ENCODE measurements at places on chromosomes 13 and 19. TPM values are rescaled to one million over a fixed set of nuclear protein-coding genes. Genes with fewer than 3 reads are reported as not detected.

The MISP gene
- total RNA-seq = not detected

The OR7C1 gene
- not detected for total RNA-seq

The TMEM147 gene
- total RNA-seq = 60.1 TPM

The ZNF583 gene
- total RNA-seq = 11.2 TPM

The HIF3A gene
- 159 TPM for total RNA-seq

The MRI1 gene
- 34.6 TPM for total RNA-seq

The ERICH6B gene
- not detected for total RNA-seq

The STOML3 gene
- not detected for total RNA-seq

The FFAR3 gene
- total RNA-seq = 1.4 TPM

DNA sequence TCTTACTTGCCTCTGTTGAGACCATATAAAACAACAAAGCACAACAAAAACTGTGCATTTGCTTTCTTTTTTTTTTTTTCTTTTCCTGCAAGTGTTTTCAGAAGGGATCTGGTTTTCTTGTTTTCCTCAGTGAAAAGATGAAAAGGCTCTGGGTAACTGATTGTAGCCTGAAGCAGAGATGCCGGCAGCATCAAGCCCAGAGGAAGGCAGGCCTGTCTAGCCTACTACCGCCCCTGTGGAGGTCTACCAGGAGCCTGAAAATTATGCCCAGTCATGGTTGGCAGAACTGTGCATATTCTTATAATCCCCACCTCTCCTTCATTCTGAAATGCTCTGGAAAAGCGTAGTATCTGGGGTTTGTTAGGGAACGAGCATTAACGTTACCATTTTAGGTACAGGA, 32.6 kb upstream of the MEDAG start:
- no peak for DNase-seq
- peak overlapping the region; percentile 86 for H3K27ac ChIP-seq
- no peaks in the 10 kb centered on the region for H3K27me3 ChIP-seq
- no peak overlapping the region for H3K4me3 ChIP-seq

- DNase-seq = no peak
- H3K4me3 ChIP-seq = no peak overlapping the region
- H3K4me1 ChIP-seq = no peaks in the 10 kb centered on the region
- H3K27me3 ChIP-seq = no peaks in the 10 kb centered on the region
- no peaks in the 10 kb centered on the region for H3K36me3 ChIP-seq
Observed at GRCh38 chr13:38850868-38851626, 139.6 kb downstream of the STOML3 start.

- no peak overlapping the region for H3K27ac ChIP-seq
- DNase-seq = no peak
- no peaks in the 10 kb centered on the region for H3K27me3 ChIP-seq
- H3K4me1 ChIP-seq = peaks cover 7% of the 10 kb centered on the region
- H3K36me3 ChIP-seq = no peaks in the 10 kb centered on the region
Observed at GRCh38 chr13:41935501-41935900, 25.4 kb downstream of the VWA8 start.

- H3K36me3 ChIP-seq = no peaks in the 10 kb centered on the region
- DNase-seq = no peak
- H3K4me1 ChIP-seq = no peaks in the 10 kb centered on the region
- no peak overlapping the region for H3K4me3 ChIP-seq
Observed at GRCh38 chr13:53012707-53013106, 15.9 kb upstream of the OLFM4 start.

- H3K4me3 ChIP-seq = no peak overlapping the region
- H3K36me3 ChIP-seq = no peaks in the 10 kb centered on the region
- no peak for DNase-seq
Observed at GRCh38 chr13:83162493-83162892, 719.8 kb downstream of the SLITRK1 start.

- peak overlapping the region; percentile 44 for H3K27ac ChIP-seq
- no peaks in the 10 kb centered on the region for H3K4me1 ChIP-seq
- H3K27me3 ChIP-seq = no peaks in the 10 kb centered on the region
- DNase-seq = no peak
- no peaks in the 10 kb centered on the region for H3K36me3 ChIP-seq
- no peak overlapping the region for H3K4me3 ChIP-seq
Observed at GRCh38 chr13:41203810-41204209, 9.4 kb upstream of the KBTBD7 start.

- no peaks in the 10 kb centered on the region for H3K4me1 ChIP-seq
- peaks cover 57% of the 10 kb centered on the region for H3K36me3 ChIP-seq
- H3K4me3 ChIP-seq = no peak overlapping the region
- H3K27ac ChIP-seq = no peak overlapping the region
- DNase-seq = no peak
- no peaks in the 10 kb centered on the region for H3K27me3 ChIP-seq
Observed at GRCh38 chr19:10552510-10553053, 8.9 kb downstream of the ATG4D start.

DNA sequence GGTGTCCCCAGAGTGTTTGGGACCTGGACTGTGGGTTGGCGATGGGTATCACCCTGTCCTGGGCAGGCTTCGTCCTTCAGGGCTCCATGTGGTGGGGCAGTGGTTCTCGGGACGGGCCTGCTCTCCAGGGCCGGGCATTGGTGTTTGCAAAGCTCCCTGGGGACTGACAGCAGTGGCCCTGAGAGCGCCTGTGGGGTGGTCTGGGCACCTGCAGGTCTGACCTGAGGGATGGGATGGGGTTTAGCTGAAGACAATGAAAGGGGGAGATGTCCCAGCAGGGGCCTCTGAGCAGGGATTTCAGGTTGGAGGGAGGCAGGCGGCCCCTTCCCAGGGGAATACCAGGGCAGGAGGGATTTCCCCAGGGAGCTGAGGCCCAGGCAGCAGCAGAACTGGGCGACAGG, 68.3 kb upstream of the MCF2L start:
- DNase-seq = peak; percentile 51
- no peak overlapping the region for H3K4me3 ChIP-seq
- H3K27me3 ChIP-seq = peaks cover 33% of the 10 kb centered on the region
- H3K27ac ChIP-seq = no peak overlapping the region
- no peaks in the 10 kb centered on the region for H3K4me1 ChIP-seq

DNA sequence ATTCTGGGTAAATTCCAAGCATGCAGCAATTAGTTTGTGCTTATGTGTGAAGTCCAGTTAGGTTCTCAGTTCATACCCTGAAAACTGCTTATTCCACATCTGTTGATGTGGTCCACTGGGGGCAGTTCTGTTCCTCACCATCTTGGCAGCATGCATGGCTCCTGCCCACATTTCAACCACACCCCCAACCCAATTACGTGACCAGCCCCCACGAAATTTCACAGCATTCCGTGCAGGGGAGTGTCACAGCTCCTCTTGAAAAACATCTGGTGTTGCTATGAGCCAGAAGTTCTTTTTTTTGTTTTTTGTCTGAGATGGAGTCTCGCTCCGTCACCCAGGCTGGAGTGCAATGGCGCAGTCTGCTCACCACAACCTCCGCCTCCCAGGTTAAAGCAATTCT, 9.1 kb upstream of the ERVK3-1 start:
- no peaks in the 10 kb centered on the region for H3K4me1 ChIP-seq
- no peak overlapping the region for H3K4me3 ChIP-seq
- peaks cover 37% of the 10 kb centered on the region for H3K36me3 ChIP-seq
- no peak for DNase-seq
- no peaks in the 10 kb centered on the region for H3K27me3 ChIP-seq
- no peak overlapping the region for H3K27ac ChIP-seq

DNA sequence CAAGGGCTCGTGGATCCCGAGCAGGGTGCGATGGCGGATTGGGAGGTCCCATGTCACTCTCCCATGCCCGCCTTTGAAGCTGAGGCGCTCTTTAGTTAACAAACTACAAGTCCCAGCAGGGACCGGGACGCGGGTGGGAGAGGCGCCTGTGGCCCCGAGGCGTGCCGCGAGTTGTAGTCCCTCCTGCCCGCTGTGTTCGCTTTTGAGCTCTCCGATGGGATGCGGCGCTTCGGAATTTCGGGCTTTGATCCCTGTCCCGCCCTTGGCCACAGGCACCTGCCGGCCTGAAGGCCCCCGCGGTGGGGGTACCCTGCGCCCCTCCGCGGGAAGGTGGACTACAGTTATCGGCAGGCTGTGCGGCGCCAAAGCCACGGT, 11.0 kb downstream of the CYTH2 start:
- H3K36me3 ChIP-seq = peaks cover 22% of the 10 kb centered on the region
- DNase-seq = peak; percentile 89
- no peaks in the 10 kb centered on the region for H3K27me3 ChIP-seq
- peaks cover 25% of the 10 kb centered on the region for H3K4me1 ChIP-seq
- H3K27ac ChIP-seq = peak overlapping the region; percentile 89

DNA sequence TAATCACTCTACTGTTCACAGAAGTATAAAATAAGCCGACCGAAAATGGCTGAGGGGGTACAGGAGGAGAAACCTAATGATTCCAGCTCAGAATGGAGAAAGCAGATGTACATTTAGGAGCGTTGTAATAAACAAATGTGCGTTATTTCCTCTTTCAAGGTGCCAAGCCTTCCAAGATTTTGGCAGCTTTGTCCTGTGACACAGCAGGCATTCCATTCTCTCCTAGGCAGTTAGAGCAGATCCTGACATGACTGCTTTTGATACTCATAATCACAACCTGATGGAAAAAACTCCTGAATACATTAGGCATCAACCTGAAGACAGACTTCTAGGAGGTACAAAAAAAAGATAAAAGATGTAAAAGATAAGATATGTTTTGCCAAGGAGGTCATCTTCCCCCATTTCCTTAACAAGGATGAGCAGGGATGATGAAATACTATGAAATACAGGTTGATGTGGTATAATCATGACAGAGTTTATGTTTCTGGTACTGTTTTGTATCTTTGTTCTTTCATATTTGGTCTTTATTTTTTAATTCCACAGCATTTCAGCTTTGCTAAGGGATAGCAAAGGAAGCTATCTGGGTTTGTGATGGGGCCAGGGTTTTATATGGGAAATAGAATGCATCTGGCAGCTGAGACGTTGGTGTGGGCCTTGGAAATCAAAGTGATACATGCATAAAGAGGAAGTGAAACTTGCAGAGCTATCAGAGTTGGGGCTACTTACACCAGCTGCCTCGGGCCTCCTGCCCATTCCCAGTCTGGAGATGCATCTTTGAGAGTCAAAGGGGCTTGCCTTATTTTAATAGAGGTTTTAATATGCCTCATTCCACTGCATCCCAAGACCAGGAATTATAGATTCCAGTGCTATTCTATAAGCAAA, 222.5 kb downstream of the OXGR1 start:
- H3K36me3 ChIP-seq = no peaks in the 10 kb centered on the region
- no peaks in the 10 kb centered on the region for H3K27me3 ChIP-seq
- no peak for DNase-seq
- H3K4me3 ChIP-seq = no peak overlapping the region

DNA sequence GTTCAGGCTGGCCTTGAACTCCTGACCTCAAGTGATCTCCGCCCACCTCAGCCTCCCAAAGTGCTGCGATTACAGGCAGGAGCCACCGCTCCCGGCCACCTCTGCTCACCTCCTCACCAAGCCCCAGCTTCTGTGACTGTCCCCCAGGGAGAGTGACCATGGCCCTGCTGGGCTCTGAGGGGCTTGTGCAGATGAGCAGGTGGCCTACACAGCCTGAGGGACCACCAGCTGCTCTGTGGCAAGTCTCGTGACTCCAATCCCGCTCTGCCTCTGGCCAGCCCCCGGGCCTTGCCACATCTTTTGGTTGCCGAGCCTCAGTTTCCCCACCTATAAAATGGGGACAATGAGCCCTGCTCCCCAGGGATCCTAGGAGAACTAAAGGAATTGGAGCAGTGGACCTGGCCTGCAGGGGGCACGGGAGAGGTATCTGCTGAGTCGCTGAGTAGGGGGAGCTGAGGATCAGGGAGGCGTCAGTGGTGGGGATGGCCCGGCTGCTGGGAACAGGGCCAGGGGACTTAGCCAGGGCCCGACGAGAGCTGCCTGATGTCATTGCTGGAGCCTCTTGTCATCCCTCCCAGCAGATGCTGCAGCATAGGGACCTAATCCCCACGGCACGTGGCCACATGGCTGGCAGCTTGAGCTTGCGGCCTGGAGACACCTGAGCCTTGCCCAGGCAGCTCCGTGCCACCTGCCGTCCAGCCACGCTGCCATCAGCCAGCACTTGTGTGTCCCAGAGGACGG, 74.7 kb downstream of the GADD45B start:
- no peaks in the 10 kb centered on the region for H3K27me3 ChIP-seq
- H3K4me3 ChIP-seq = no peak overlapping the region
- H3K27ac ChIP-seq = peak overlapping the region; percentile 71
- H3K36me3 ChIP-seq = no peaks in the 10 kb centered on the region
- peak; percentile 77 for DNase-seq
- H3K4me1 ChIP-seq = peaks cover 48% of the 10 kb centered on the region

DNA sequence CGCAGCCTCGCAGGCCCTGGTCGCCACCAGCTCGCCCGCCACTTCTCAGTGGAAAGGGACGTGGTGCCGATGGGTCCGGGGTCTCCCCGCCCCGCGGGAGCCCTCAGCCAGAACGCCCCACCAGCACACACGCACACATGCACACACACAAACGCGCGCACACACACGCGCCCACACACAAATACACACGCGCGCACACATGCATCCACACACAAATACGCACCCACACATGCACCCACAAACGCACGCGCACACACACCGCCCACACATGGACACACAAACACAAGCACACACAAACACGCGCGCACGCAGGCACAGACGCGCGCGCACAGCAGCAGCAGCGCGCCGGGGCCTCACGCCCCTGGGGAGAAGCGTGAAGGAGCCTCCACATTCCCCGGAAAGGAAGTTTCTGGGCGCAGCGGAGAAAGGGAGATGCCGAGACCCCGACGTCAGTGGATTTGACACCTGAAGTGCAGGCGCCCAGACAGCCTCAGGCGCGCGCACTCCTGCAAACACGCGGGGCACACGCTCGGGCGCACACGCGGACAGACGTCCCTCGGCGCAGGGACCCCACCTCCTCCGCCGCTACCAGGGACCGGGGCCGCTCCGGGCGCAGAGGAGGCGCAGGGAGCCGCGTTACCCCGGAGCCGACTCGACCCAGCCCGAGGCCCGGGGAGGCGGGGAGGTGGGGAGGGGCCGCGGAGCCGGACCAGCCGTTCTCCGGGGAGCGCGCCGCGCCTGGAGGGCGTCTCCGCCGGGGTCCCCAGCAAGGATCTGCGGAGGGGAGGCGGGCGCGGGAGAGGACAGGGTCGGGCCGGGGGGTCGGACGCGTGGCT, 622 bp downstream of the RASA3 start:
- no peak for DNase-seq
- H3K4me1 ChIP-seq = peaks cover 47% of the 10 kb centered on the region
- H3K4me3 ChIP-seq = peak overlapping the region; percentile 97
- no peaks in the 10 kb centered on the region for H3K36me3 ChIP-seq

- H3K27ac ChIP-seq = peak overlapping the region; percentile 100
- H3K36me3 ChIP-seq = no peaks in the 10 kb centered on the region
- no peaks in the 10 kb centered on the region for H3K27me3 ChIP-seq
- DNase-seq = no peak
- H3K4me1 ChIP-seq = no peaks in the 10 kb centered on the region
Observed at GRCh38 chr19:3368848-3369336, 2.5 kb downstream of the NFIC start.

- peaks cover 7% of the 10 kb centered on the region for H3K4me1 ChIP-seq
- H3K36me3 ChIP-seq = peaks cover 22% of the 10 kb centered on the region
- no peak overlapping the region for H3K4me3 ChIP-seq
- DNase-seq = no peak
Observed at GRCh38 chr13:102873653-102874052, 27.8 kb downstream of the ERCC5 start.
